Right hindlimb (tissue), 1 donor: ENCODE measurements at places on chromosomes 13 and 19.

GRCh38 chr13:109684084-109684823 is 102.1 kb downstream of the IRS2 start:
- DNase-seq, result no peak

DNA sequence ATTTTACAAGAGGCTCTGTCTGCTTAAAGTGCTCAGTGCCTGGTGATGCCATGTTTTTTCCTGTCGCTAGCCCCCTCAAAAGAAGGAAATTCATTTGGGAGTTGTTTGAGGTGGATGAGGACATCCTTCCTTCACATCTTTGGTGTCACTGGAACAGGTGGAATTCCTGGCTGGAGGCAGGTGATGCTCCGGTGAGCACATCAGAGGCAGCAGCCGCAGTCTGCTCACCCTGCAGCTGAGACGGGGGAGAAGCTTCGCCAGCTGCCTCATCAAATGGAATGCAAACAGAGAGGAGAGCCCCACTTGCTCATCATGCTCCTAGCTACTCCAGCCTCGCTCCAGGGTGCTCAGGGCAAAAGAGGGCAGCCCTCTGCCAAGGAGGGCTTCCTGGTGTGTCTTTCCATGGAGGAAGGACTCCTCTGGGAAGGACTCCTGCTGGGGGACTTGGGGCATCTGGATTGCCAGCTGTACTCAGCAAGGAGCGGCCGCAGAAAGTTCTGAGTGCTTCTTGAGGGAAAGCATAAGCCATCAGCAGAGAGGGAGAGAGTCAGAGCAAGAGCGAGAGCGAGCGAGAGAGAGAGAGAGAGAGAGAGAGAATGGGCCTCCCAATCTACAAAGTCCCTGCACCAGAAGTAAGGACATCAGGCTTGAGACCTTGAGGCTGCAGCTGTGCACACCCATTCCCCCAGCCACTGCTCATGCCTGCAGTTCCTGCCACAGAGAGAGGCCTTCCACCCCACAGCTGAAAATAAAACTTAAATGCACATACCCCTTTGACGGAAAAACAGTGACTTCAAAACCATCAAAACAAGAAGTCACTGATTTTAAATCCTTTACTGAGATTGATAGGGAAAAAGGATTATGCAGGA is 74.3 kb upstream of the UBL3 start:
- no peak for DNase-seq

- no peak for DNase-seq
Observed at GRCh38 chr19:10729411-10729810, 11.5 kb downstream of the DNM2 start.

GRCh38 chr13:99985241-99985874 is 3.8 kb downstream of the ZIC2 start:
- DNase-seq, result no peak

DNA sequence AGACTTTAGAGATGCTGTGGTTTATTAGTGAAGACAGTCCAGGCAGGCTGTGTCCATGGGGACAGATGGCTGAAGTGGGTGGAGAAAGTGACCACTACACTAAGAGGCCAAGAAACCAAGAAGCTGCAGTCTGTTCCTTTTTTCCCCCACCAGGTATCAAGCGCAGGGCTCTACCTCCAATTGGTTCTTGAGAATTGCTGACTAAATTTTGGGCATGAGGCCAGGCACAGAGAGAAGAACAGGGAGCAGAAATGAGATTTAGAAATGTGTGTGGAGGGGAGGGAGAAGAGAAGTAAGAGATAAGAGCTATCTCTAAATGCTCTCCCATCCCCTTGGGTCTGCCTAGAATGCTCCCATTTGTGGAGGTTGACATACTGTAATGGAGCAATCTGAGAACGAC is 12.3 kb upstream of the CYSLTR2 start:
- no peak for DNase-seq

GRCh38 chr13:45242070-45242469 is 41.2 kb upstream of the KCTD4 start:
- DNase-seq, result no peak

DNA sequence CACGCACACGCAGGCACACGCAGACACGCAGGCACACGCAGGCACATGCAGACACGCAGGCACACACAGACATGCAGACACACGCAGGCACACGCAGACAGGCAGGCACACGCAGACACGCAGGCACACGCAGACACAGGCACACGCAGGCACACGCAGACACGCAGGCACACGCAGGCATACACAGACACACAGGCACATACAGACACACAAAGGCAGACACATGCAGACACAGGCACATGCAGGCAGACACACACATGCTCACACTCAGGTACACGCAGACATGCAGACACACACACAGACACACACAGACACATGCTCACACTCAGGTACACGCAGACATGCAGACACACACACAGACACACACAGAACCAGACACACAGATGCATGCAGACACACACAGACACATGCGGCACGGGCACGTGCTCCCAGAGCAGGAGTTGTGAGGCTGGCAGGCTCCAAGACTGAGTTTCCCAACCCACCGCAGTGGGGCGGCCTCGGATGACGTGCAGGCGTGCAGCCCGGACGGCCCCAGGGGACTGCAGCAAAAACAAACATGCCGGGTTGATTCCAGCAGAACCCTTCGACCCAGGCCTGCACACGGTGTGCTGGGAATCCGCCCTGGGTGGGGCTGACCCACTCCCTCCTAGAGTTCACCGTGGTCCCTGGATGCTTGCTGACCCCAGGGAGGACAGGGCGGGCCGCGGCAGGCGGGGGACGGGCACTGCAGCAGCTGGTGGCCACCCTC is 100.0 kb downstream of the GADD45B start:
- DNase-seq, result no peak

DNA sequence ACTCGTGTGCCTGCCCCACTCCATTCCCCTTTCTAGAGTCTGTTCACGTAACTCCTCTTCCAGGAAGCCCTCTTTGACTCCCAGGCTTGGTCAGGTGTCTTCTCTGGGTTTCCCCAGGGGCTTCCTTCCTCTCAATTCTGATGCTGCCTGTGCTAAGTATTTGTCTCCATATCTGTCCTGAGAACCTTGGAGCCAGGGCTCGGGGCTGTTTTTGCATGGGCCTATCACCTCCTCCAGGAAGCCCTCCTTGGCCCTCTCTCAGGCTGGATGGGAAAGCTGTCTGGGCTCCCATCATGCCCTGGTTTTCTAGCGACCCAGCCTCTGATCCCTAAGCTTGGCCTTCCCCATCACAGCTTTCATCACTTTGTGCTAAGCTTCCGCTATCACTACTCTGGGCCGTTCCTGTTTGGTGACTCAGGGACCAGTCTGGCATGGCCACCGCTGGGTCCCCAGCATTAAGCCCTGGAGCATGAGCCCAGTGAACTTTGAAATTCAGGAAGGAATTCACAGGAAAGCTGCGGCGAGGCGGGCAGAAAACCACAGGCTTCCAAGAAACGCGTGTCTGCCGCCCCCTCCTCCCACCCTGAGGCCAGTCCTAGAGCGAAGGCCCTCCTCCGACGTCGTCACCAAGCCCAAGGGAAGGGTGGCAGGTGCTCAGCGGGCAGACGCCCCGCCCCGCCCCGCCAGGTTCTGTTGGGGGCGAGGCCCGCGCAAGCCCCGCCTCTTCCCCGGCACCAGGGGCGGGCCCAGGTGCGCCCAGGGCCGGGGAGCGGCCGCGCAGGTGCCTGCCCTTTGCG is 486 bp upstream of the SPINT2 start:
- DNase-seq, result no peak

DNA sequence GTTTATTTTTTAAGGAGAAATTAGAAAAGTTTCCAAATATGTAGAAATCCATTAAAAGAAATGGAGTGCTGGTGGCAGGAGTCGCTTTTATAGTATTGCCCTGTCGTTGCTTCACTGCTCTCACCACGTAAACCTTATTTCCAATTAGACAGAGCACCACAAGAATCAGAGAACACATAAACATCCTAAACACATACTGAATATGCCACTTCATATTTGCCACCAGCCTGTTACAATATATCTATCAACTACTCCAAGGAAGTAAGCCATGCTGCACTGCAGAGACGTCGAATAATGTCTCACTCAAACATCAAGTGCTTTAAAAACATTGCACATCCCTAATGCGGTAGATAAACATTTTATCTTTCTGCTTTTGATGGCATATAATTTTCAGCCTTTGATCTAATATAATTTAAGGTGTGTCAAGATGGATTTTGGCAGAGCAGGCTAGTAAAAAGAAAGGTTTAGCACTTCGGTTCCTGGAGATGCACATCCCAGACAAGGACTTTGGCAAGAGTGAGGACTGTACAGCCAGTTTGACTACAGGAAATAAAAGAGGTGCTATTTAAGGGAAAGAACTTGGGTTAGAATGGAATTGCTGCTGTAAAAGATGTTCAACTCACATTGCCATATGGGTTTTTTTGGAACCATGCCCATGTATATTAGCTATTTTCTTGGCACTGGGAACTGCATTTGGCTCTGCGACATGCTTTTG is 932.3 kb downstream of the EFNB2 start:
- DNase-seq, result peak; percentile 23

DNA sequence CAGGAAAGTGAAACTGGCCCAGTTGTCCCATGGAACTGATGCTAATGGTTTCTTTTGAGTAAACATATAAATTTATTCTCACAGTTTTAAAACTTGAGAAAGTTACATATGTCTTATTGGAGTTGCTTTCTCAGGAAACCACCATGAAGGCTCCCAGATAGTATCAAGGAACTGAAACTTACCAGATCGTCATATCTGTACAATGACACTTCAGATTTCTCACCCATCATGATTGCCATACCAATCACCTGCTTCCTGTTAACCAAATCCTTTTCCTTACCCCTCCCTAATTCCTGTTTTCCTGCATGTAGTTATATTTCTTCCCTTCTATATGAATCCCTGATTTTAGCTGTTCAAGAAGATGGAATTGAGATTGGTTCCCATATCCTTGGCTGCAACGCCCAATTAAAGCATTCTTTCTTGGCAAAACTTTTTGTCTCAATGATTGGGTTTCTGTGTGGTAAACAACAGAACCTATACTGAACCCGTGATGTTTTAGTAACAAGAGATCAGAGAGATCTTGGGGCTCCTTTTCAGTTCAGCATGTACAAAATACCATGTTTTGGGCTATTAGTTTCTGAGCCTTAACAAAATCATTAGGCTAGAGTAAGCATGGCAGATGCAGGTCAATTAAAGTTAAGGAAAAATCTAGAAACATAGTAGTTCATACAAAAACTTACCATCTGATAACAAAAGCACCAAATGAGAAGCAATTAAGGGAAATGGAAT is 781.3 kb upstream of the MIR17HG start:
- DNase-seq, result no peak

DNA sequence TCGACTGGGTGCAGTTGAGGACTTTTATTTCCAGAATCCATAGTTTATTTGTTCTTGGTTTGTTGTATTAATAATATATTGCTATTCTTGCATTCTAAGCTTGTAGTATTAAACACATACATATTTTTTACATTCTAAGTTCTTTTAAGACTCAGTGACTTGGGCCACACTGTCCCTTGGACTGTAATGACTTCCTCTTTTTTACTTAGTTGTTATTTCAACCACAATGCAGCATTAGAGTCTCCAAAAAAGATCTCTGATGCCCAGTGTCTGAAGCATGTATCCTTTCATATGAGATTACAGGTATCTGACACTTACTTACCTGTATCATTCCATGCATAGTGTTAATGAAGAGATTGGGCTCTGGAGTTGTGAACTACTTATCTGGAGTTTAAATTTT is 864.9 kb upstream of the PCDH20 start:
- no peak for DNase-seq

DNA sequence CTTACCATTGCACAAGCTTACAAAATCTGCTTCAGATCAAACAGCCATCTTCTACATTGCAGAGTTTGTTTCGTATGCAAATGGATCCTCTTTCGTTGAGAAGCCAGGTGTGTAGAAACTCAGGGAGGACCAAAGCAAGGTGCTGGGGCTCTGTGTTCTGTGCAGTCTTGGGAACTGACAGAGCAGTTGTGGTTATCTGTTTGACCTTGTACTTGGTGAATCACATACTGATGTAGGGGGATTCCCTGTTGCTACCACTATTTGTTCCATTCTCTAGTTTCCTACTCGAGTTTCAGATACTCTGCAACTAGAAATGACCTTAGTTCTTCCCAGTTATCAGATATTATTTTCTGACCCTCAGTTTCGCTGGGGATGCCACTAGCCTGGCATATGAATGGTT is 95.2 kb upstream of the CLDN10 start:
- no peak for DNase-seq

DNA sequence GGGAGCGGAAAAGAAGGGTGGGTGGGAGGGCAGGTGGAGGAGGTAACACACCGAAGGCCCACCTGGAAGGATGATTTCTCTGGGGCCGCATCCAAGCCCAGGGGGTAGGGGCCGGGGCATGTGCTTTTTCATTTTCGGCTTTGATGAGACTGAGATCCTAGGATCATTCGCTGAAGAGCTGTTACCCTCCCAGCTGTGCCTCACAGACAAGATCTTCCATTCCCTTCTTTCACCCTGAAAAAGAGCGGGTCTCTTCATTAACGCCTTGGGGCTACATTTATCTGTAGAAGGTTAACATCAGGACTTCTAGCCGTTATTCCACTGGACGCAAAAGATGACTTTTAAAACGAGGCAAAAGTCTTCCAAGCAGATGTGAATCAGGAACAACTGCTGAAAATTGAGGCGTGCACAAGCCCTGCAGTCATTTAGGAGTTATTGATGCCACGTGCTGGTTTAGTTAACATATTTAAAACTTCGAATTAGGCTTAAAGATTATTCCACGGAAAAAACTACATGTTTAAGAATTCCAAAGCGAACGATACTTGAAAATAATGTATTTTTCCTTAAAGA is 1.1 kb downstream of the LMO7 start:
- no peak for DNase-seq

DNA sequence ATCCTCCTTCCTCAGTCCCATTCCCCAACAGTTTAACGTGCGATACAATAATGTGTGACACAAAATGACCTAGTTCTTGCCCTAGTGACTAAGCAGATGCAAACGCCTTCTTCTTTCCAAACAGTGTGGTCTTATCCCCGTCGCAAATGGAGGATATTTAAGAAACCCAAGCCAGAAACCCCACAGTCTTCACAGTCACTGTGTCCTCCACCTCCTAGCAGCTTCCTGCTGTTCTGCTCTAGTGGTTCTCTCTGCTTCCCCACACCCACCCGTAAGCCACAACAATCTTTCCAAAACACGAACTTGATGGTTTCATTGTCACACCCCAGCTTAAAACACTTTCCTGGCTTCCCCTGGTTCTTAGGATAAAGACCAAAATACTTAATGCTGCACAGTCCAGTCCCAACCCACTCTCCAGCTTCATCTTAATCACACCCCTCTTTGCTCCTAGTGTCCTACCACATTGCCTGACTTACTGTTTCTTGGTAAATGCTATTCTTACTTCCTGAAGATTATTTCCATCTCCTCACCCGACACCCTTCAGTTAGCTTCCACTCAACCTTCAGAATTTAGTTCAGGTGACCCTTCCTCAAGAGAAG is 32.3 kb downstream of the ITM2B start:
- DNase-seq, result no peak
